ENCODE measurements at places on chromosomes 12 and 14.

- no peak for DNase-seq
These were observed 12.5 kb upstream of the INF2 start for GRCh38 chr14:104676694-104677511.

DNA sequence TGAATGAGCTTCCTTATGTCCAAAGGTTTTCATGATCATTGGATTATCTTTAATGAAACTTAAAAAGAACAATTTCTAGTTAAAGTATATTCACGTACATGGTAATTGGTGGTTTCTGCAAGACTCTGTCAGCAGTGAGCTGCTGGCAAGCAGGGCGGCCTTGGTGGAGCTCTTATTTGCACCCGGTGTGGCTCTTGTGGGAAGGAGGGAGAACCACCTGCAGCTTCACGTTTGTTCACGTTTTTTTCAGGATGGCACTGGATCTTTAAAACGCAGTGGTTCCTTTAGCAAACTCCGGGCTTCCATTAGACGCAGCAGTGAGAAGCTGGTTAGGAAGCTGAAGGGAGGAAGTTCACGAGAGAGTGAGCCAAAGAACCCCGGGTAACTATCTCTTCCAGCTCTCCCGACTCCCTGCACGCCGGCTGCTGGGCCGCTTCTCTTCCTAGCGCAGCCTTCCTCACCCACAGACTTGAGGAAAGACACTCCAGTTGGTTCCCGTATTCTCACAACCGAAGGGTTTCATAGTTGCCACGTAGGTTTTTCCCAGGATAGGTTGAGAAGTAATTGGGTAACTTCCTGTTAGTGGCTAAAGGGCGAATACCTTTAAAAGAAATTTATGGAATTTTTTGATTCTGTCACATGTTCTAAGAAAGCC, 28.3 kb downstream of the XRCC3 start:
- DNase-seq = no peak

GRCh38 chr12:63846238-63846967, 1.9 kb downstream of the SRGAP1 start:
- no peak for DNase-seq

DNA sequence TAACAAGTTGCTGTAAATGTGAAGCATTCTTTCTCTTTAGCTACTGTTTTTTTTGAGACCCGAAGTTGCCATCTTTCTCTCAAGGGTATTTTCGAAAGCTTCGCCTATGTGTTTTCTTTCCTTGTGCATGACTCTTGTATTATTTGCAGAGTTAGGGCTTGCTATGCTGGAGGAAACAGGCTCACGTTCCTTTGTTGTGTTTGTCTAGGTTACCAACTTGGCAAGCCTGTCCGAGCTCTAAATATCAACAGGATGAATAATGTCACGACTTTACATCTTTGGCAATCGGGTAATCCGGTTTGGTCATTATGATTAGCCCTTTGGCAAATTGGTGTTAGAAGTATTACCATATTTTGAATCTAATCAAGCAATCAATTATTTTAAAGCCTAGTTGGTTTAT, 15.9 kb upstream of the ATP6V0A2 start:
- no peak for DNase-seq

DNA sequence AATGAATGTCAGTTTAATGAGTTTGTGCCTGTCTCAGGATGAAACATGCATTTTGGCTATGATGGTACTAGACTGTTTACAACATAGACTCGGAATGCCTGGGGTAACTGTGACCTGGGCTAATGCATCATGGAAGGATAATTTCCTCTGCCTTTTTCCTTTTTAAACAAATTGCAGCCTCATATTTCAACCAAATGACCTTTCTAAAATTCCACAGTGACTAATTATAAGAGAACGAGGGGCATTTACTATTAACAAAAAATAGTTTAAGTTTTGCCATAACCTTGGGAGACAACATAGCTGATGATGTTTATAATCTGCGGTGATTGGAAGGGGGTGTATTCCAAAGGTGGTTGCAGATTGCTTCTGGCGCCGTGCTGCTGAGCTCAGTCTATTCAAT, 1140.5 kb downstream of the GALC start:
- DNase-seq = no peak

DNA sequence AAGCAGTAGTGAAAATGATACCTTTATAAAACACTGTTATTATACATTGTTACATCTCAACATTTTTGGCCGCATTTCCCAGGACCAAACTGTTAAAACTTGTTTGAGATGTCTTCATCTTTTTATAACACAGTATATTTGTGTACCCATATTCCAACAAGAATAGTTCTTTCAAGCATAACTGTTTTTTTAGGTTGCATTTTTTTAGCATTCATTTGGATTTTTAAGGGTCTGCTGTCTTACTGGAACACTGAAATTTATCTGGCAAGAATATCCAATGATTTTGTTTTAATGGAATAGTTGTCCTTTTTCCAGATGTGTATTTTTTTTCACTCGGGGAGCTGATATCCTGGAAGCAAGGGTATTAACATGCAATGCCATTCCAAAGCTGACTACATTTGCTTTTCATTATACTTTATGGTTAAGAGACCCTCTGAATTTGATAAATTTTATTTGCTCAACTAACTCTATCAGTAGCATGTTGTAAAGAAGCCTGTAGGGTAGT, 8.9 kb upstream of the NAV3 start:
- DNase-seq = no peak

DNA sequence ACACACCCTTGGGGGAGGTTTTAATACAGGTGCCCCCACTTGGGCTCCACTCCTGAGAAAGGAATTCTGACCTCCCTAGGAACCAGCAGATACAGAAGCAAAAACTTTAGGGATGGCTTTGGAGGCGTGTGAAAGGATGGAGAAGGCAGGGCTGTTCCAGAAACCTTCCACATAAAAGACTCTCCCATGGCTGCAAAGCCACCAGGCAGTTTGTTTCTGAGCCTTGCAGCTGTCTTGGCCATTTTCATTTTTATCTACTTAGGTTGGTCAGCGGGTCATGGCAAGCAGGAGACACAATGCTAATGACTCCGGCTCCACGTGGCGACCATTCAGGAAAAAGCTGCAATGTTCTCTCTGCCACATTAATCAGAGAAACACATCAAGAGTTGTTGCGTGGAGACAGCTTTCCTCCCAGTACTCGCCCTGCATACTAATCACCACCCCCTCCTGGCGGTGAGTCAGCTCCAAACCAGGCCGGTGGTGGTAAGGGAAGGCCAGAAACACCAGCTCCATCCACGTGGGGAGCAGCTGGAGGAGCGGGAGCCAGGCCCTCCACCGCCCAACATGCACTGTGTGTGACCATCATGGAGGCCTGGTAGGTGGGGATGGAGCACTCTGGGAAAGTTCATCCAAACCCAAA, 30.9 kb upstream of the IRF2BPL start:
- no peak for DNase-seq

DNA sequence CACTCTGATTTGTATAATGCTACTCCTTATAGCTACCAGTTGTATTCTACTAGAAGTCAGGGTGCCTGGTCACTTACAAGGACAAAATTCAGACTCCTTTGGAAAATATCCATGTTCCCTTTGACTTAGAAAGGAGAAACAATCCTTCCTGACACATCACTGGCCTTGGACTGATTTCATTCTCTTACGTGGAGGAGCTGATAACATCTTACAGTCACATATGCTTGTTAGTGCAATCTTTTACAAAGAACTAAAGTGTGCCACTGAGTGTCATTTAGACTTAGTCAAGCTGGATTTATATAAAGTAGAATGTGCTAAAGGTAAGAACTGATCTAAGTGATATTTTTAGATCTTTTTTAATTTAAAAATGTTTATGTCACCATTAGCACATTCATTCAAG, 131.0 kb upstream of the TMTC2 start:
- no peak for DNase-seq

GRCh38 chr14:55136241-55136640, 7.2 kb downstream of the LGALS3 start:
- no peak for DNase-seq

- DNase-seq = no peak
These were observed 1.8 kb downstream of the ALX1 start for GRCh38 chr12:85281636-85282312.

GRCh38 chr12:62516927-62517326, 50.3 kb downstream of the MON2 start:
- no peak for DNase-seq

- DNase-seq = peak; percentile 59
These were observed 5.7 kb downstream of the GNG2 start for GRCh38 chr14:51865953-51866747.

DNA sequence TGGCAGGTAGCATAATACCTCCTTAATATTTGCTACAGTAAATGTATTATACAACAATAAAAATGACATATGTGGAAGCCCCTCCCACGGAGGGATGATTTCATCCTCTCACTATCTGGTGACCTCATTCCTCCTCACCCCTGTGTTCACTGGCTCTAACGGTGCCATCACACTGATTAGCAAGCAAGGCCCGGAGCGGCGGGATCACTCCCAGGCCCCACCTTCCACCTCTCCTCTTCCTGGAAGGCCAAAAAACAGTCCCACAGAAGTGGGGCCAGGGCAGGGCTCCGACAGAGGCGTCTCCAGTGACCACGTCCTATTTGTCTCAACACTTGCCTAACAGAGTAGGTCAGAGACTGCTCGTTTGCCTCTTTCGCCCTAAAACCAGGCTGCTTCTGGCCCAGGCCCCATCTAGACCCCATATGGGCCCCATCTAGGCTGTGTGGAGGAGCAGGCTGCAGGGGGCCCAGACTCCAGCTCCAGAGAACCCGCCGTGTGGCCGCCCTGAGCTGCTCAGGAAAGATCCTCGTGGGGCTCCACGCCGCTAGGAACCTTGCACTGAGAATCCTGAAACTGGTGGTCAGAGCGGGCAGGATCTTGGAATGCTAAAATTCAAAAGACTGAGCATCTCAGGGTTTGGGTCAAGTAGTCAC, 3.7 kb downstream of the SELPLG start:
- peak; percentile 63 for DNase-seq

- DNase-seq = no peak
These were observed 276.2 kb downstream of the SSPN start for GRCh38 chr12:26471560-26471959.

DNA sequence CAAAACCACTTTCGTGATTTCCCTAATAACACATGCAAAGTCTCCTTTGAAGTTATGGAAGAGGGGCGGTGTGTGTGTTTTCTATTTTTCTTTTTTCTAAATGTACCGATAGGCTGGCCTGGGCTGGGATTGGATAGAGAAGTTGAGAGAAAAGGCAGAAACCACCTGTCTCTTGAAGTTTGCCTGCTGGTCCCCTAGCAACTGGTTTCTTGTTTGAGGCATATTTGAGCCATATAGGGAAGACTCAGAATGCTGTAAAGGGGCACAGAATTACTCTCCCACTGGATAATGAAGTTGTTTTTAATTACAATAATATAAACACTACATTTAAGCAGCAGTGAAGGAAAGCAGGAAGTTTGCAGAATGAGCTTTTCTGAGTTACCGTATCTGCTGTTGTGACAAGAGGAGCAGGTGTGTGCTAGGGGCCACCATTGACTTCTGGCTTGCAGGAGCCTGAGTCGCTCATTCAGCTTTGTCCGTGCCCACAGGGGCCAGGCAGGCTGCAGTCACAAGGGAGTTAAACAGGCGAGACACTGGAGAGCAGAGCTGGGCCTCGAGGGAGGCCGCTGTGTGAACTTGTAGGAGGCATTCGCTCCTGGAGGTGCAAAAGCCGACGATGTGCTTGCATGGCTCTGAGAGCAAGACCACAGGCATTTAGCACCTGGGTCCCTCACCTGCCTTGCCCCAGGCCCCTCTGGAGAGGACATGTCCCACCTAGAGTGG, 173.8 kb upstream of the RGS6 start:
- no peak for DNase-seq

- no peak for DNase-seq
These were observed 6.2 kb downstream of the TTLL5 start for GRCh38 chr14:75667099-75667765.

GRCh38 chr12:95648990-95649791, 97.9 kb upstream of the USP44 start:
- DNase-seq = no peak

DNA sequence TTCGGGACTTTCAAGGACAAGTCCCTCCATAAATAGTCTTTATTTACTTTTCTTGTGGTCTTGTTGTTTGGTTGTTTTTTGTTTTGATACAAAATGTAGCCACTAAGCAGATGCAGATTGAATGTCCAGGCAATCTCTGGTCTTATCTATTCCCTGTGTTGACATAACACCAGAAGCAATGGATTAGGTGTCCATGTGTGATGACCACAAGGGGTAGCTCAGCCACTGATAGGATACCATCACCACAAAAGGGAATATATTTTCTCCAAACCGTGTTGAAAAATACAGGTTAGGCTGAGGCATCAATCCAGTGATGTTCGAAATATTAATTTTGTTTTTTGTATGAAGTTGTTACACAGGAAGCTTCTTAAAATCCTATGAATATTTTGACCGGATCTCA, 196.3 kb downstream of the EPS8 start:
- no peak for DNase-seq

DNA sequence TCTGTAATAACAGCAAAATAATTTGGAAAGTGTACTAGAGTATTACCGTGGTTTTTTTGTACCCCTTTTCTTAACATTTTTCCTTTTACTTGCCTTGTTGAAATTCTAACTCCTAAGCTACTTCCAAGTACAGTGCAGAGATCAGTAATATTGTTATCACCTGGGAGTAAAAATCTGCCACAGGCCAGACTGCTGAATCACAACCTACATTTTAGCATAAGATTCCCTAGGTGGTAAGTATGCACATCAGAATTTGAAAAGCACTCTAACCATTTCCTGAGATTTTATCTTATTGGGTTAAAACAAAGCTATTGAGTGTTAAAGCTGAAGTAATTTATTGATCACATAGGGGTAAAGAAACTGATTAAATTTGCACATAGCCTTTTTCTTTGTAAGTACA, 55.2 kb upstream of the KCNH3 start:
- DNase-seq = no peak

- DNase-seq = peak; percentile 28
These were observed 133.8 kb upstream of the NUDT4 start for GRCh38 chr12:93243689-93244513.

GRCh38 chr12:33180918-33181317, 258.7 kb downstream of the SYT10 start:
- no peak for DNase-seq

GRCh38 chr12:553216-554000, 93.7 kb downstream of the B4GALNT3 start:
- no peak for DNase-seq

GRCh38 chr12:97568336-97569180, 106.0 kb downstream of the RMST start:
- DNase-seq = no peak

- DNase-seq = no peak
These were observed 64.1 kb upstream of the TTC7B start for GRCh38 chr14:90880282-90880681.

DNA sequence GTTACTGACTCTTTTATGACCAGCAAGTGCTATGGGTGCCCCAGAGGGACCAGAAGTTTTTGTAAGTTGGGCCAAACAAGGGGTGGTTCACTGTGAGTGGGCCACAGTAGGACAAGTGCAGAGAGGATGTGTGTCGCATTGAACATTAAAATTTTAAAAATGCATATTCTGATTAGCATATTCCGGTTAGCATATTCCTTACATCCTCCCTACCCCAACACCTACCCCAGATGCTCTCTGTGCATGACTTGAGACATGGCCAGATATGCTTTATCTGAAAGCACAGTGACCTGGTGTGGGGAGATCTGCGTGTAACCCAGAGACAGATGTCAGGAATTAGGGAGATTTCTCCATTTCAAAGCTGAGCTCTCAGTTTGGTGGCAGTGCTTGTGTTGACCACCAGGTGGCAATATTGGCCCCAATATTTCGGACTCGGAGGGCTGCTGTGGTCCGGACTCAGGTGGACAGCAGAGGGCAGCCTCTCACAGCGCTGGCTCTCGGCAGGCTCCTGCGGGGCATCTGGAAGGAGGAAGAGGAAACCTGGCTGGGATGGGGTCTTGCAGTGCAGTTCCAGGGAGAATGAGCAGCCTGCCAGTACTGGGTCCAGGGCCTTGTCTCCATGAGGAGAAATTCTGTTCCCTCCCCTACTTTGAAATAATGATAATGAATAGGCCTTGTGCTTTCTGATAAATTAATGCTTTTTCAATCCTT, 1.6 kb upstream of the CEBPE start:
- DNase-seq = peak; percentile 85
